GM12878 (cell line): ENCODE measurements at places on chromosomes 3 and 15.
A peak's percentile ranks its signal among the peaks of the same experiment; 100 is the strongest.

DNA sequence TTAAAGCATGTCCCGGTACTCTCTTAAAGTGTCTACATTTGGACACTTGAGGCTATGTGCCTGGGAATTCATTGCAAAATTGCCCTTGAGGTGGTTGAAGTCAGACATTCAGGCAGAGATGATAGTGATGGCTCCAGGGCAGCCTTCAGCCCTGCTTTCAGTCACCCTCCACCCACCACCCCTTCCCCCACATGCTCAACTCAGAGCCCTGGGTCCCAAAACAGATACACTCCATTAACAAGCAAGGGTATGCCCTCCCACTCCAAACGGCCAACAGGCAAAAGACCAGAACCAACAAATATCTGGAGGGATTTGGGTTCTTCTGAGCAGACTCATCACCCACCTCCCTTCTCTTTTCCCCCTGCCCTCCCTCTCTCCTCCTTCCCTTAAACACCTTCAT lies 29.9 kb upstream of the VIPR1 start:
- H3K27me3 ChIP-seq = no peaks in the 10 kb centered on the region
- DNase-seq = no peak
- H3K36me3 ChIP-seq = no peaks in the 10 kb centered on the region
- H3K4me1 ChIP-seq = no peaks in the 10 kb centered on the region

GRCh38 chr3:61978460-61979419 lies 394.6 kb downstream of the FEZF2 start:
- H3K4me3 ChIP-seq = no peak overlapping the region
- no peak for DNase-seq
- H3K27ac ChIP-seq = no peak overlapping the region
- H3K4me1 ChIP-seq = no peaks in the 10 kb centered on the region
- H3K36me3 ChIP-seq = no peaks in the 10 kb centered on the region

DNA sequence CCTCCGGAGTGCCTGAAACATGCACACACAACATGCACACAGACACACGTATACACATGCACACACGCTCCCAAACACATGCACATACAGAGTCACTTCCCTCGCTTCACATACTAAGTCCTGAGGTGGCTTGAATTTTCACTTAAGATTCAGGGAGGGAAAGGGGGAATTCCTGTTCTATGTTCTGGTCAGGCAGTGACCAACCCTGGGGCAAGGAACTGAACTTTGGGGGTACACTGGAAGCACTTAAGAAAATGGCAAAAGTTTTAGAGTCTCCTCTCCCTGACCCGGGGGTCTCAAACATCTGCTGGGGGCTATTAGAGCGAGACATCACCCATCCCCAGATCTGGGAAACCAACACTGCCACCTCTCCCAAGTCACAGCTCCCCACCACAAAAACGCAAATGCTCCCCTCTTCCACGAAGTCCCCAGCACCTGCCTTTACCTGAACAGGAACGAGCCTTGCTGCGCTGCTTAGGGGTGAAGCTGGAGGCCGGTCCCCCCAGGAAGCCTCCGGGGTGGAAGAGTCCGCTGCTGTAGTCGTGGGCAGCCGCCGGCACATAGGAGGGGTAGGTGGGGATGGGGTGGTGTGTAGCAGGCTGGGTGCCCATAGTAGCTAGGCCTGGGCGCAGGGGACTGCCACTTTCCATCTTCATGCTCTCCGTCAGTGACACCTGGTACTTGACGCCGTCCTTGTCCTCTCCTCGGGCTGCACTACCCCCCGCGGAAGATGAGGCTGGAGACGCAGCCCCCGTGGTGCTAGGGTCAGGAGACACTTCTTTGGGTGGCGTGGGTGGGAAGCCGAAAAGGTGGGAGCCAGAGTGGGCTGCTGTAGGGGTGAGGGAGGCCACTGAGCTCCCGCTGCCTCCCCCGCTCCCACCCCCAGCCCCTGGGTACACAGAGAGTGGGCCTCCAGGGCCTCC lies 7.5 kb downstream of the GATA2 start:
- DNase-seq = no peak
- no peak overlapping the region for H3K4me3 ChIP-seq
- H3K27ac ChIP-seq = no peak overlapping the region
- peaks cover 25% of the 10 kb centered on the region for H3K27me3 ChIP-seq

DNA sequence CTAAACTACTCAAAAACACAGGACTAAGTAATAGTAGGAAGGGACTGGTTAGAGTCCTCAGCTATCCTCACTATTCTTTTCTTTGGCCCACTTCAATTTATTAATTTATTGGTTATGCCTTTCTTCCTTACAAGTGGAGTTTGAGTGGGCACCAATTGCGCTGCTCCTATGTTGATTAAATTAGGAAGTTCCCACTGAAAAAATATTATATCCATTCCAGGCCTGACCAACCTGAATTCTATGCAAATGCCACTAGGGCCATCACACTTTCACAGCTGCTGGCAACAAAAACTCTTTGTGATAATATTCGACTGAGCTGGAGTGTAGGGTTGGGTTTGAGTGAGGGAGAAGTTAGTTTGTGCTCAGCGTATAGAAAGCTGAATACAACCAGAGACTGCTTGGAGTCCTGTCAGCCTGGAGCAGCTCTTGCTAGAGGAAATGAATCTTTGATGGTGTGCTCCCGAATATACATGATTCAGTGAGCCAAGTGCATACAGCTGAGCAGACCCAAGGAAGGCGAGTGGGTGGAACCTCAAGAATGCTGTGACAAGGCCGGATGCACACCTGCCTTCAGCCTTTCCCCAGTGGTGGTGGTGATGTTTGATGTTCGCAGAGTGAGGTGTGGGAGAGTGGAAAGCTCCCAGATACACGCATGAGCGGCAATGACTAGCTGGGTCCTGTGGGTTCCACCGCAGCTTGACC lies 1.5 kb downstream of the ARHGEF3 start:
- peak overlapping the region; percentile 71 for H3K4me3 ChIP-seq
- H3K4me1 ChIP-seq = peaks cover 14% of the 10 kb centered on the region
- no peak for DNase-seq
- no peaks in the 10 kb centered on the region for H3K27me3 ChIP-seq

GRCh38 chr3:46926447-46926846 lies 48.9 kb downstream of the PTH1R start:
- DNase-seq = no peak
- peaks cover 29% of the 10 kb centered on the region for H3K36me3 ChIP-seq
- no peaks in the 10 kb centered on the region for H3K27me3 ChIP-seq
